ENCODE measurements at places on chromosomes 16 and 17.

DNA sequence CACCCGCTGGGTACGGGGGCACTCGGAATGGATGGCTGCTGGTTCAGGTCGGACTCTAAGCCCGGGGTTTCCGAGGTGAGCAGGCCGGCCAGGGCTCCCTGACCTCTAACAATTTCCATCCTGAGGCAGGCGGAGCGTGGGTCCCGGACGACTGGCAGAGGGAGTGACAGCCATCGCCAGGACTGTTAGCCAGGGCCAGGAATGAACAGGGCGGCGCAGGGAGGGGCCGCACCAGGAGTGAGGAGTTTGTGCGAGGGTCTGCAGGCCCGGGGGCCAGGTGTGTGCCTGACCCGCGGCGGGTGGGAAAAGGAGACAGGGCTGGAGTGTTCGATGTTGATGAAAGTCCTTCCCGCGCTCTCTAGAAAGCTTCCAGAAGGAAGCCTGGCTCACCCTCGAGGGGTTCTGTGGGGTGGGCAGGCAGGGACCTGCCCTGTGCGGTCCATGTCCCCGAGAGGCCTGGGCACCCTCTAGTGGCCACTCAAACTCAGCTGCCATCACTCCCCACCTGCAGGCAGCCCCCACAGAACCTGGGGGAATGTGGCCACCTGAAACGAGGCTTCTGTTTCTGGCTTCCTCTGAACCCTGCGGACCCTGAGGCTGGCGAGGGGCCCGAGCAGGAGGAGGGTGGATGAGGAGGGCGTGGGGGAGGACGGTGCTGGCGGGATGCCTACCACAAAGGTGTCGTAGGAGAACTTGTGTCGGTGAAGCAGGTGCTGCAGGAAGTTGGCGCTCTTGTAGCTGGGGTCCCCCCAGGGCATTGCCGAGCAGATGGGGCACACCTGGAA, 8.2 kb downstream of the RNF166 start:
- DNase-seq, result no peak

DNA sequence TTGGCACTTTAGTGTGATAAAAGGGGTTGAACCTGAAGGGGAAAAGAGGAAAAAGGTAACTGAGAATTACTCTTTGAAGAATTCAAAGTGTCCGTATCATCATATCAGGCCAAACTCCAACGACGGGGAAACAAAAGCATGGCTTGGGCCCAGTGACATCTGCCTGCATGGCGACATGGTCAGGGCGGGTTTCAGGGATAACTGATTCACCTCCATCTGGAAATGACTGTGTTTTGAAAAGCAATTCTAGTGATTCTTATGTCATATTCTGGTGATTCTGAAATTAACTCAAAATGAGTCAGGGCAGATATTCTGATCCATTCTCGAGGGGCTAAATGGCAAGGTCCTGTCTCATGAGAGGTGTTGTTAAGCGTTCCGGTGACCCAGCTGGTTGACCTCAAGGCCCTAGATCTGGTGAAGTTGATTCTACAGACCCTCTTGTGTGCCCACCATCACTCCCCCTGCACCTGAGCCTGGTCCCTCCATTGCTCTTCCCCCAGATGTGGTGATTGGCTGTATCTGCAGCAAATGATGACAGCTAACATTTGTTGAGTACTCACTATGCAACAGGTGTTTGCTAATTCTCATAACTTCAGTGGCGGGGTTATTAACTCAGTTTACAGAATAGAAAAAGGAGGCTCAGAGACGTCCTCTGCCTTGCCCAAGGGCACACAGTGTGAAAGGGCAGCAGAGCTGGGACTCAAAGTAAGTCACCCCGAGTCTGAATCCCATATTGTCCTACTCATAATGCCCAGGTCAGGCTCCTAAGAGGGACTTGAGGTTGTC, 251.8 kb downstream of the MAF start:
- no peak for DNase-seq

GRCh38 chr17:36680701-36681202, 79.4 kb downstream of the MRM1 start:
- DNase-seq, result peak; percentile 93

DNA sequence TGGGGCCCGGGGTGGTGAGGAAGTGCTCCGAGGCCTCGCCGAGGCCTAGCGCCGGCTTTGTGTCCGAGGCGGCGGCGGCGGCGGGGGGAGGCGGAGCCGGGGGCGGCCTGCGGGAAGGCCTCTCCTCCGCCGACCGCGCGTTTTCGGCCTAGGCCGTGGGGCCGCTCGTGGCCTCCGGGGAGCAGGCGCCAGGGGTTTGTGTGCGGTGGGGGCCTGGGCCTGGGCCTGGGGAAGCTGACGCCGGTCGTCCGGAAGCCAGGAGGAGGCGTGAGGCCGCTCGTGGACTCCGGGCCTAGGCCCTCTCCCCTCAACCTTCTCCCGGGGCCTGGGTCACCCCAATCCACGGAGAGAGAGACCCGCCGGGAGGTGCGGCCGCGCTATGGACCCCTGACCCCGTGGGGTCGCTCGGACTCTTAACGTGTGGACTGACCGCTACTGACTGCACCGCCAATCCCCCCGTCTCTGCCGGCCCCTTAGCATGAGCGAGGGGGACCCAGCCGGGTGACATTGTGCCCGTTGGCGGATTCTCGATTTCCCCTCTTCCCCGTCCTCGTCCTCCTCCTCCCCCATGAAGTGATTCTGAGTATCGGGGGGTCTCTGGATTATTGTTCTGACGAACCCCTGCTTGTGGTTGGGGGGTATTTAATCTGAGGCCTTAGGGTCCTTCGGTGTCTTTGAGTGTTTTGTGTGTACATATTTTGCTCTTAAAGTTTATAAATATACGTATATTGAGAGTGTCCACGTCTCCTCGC, 660 bp downstream of the RBBP6 start:
- no peak for DNase-seq
